ENCODE measurements at places on chromosomes 2 and 18. TPM values are rescaled to one million over a fixed set of nuclear protein-coding genes. Genes with fewer than 3 reads are reported as not detected.

- no peak for DNase-seq
Observed at GRCh38 chr2:176830362-176830761, 382.2 kb upstream of the HNRNPA3 start.

SERPINB13 gene
- polyA plus RNA-seq = not detected

- DNase-seq = no peak
Observed at GRCh38 chr2:114762986-114763385, 320.5 kb downstream of the DPP10 start.

DNA sequence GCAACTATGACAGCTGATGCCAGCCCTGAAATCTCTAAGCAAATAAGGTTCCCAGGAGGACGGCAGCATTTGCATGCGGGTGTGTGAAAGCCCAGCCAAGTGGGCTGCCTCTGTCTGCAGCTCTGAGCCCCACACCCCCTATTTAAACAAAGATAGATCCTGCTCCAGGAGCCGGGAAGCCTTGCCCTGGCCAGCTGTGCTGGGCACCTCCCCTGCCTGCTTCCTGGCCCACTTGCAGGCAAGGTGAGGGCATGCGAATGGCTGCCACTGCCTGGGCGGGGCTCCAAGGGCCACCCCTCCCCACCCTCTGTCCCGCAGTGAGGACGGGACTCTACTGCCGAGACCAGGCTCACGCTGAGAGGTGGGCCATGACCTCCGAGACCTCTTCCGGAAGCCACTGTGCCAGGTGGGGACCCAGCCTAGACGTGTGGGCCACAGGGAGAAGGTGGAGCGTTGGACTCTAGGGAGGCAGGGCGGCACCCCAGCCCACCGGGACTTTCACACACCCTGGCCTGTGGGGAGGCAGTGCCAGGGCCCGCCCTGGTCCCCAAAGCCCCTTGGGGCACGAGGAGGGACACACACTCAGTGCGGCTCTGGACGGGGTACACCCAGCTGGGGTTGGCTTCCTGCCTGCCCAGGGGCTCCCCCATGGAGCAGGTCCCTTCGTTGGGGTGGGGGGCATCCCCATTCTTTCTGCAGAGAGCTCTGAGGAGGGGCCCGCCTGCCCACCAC, at the start of gene ANO7:
Gene ANO7 (plus strand): TSS at position 317 of the 732 bp plus-strand sequence. CDS start 1,387 bp downstream, outside the sequence.
- DNase-seq = no peak

TXNDC2 gene
- polyA plus RNA-seq = not detected

- no peak for DNase-seq
Observed at GRCh38 chr18:35661483-35662146, 80.1 kb downstream of the GALNT1 start.

DNA sequence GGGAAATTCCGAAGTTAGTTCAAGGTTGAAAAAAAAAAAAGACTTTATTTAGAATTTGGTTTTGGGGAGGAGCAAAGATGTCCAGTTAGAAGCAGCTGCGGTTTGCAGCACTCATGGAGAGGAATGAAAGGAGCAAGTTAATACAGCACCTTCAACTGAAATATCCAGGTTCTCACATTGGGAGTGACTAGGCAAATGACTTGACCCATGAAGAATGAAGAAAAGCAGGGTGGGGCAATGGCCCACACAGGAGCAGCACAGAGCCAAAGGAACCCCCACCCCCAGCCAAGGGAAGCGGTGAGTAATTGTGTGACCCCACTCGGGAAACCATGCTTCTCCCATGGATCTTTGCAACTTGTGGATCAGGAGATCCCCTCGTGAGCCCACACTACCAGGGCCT, 32.8 kb downstream of the ZNF892 start:
- no peak for DNase-seq

DNA sequence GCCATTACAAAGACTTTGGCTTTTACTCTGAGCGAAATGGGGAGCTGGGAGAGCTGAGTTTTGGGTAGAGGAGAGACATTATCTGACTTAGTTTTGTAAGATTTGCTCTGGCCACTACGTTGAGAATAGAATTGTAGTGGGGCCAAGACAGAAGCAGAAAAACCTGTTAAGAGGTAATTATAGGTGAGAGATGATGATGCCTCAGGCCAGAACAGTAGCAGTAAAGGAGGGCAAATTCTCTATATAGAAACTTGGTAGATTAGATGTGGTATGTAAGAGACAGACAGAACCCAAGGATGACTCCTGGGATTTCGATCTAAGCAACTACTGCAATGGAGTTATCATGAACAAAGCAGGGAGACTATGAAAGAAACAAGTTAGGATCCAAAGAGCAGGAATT, 17.4 kb upstream of the CREB1 start:
- DNase-seq = no peak

GRCh38 chr2:130303169-130303568, 39.5 kb upstream of the IMP4 start:
- no peak for DNase-seq

GRCh38 chr18:50199921-50200320, 5.0 kb upstream of the MYO5B start:
- no peak for DNase-seq

NCL gene
- 593 TPM for polyA plus RNA-seq

DNA sequence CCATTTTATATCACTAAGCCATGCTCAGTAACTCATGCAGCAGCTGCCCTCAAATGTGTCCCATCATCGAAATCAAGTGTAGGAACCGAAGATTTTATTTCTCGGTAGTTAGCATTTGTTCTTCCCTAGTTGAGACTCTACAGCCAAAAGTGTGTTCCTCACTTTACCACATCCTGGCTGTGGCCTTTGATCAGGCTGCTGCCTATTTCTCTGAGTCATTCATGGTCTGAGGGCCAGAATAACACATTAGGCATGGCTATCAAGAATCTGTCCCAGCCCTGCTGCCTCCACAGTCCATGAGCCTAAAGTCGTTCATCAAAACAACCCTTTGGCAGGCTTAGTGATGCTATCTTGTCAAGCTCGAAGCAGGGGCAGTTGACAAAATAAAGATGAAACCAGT, 300.1 kb downstream of the TDRD15 start:
- DNase-seq = no peak

- peak; percentile 26 for DNase-seq
Observed at GRCh38 chr2:7649461-7650228, 732.4 kb downstream of the RNF144A start.

- no peak for DNase-seq
Observed at GRCh38 chr18:77366067-77366719, 116.5 kb downstream of the GALR1 start.

- DNase-seq = no peak
Observed at GRCh38 chr18:24177499-24178133, 38.8 kb downstream of the CABYR start.

DNA sequence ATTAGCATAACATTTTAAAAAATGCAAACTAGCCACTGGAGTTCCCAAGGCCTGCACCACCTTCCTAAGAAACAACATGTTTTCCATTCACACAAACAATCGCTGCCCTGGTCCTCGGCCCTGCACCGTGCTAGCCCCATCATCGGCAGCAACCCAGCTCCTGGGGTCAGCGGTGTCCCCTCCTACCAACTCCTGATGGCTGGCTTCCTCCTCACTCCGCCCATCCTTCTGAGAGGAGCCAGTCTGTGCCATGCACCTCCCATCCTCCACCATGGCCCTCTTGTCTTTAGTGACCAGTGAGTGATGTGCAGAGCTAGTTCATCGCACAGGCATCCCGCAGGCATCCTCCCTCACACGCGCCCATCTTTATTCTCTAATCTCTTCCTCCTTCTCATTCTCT, 81.9 kb downstream of the LONRF2 start:
- no peak for DNase-seq

GRCh38 chr2:163119966-163120365, 281.4 kb upstream of the KCNH7 start:
- DNase-seq = no peak

CHMP3 gene
- polyA plus RNA-seq = 78.5 TPM

MATN3 gene
- polyA plus RNA-seq = not detected

- no peak for DNase-seq
Observed at GRCh38 chr2:71347517-71347916, 15.9 kb downstream of the ZNF638 start.

DNA sequence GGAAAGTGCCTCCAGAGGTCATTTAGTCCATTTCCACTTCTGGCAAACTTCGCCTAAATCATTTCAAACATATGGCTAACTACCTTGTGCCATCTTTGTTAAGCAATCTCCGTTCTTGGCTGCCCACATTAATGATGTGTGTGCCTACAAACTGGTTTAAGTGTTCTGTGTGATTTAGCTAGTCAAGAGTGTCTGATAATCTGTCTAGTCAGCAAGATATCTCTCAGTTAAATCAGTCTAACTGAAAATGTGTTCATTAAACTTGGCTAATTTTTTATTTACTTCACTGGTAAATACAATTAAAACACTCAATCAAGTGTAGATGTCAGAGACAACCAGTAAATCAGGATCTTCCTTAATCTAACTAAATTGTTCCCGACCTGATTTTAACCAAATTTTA, 352.4 kb downstream of the ERBB4 start:
- DNase-seq = no peak

GRCh38 chr18:13835202-13835601, 11.3 kb downstream of the MC5R start:
- DNase-seq = no peak

IL36RN gene
- not detected for polyA plus RNA-seq

GRCh38 chr2:230865766-230866755, 1.3 kb downstream of the ITM2C start:
- no peak for DNase-seq

- DNase-seq = no peak
Observed at GRCh38 chr2:38113981-38114708, 38.2 kb upstream of the CYP1B1 start.

ANKRD53 gene
- not detected for polyA plus RNA-seq

- DNase-seq = no peak
Observed at GRCh38 chr2:85930129-85931124, 41.6 kb upstream of the ST3GAL5 start.

DNA sequence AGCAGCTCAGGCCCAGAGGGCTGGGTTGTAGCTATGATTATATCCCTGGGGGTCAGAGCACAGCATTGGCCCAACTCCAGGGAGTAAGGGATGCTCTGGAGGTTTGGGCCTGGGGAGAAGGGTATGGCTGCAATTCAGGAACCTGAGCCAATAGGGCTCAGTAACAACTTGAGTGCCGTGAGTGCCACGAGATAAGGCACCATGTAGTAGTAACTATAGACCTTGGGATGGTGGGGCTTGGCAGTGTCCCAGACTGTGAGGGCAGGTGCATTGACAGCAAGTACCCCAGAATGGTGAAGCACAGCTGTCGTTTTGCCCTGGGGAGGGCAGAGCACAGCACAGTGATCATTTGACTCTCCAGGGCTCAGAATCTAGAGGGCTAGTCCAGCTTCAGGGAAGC, 45.1 kb upstream of the ZNF396 start:
- no peak for DNase-seq

GRCh38 chr2:59578349-59578748, 975.1 kb downstream of the BCL11A start:
- DNase-seq = no peak

- DNase-seq = no peak
Observed at GRCh38 chr2:109369671-109370191, 240.7 kb downstream of the SH3RF3 start.

DSEL gene
- polyA plus RNA-seq = 0.61 TPM

GRCh38 chr2:55114082-55114481, 63.8 kb upstream of the RTN4 start:
- no peak for DNase-seq

SLC9A4 gene
- not detected for polyA plus RNA-seq

OR6B2 gene
- polyA plus RNA-seq = not detected

FBXO41 gene
- not detected for polyA plus RNA-seq

DNA sequence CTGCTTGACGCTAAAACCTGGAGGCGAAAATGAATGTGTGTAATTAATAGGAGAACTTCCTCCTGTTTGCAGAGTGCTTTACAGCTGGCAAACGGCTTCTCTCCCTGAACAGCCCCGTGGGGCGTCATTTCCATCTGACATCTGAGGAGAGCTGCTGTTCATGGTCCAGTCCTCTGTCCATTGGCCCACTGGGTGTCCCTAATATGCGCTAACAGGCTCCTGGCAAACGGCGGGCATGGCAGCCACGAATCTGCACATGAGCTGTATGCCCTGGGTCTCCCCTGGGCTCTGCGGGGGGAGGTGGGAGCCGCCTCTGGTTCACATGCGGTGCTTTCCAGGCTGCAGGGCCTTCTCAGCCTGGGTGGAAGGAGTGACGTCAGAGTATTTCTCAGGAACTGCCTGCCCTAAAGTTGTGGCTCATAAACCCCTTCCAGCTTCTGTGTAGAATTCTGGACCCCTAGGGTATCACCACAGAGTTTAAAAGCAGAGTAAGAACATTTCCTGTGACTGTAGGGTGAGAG, 73.2 kb downstream of the LRRFIP1 start:
- peak; percentile 60 for DNase-seq

GRCh38 chr18:11368020-11368419, 218.7 kb upstream of the PIEZO2 start:
- no peak for DNase-seq

- DNase-seq = no peak
Observed at GRCh38 chr2:48274040-48274439, 255.9 kb upstream of the STON1 start.

- DNase-seq = no peak
Observed at GRCh38 chr2:31729065-31729439, 148.3 kb upstream of the SRD5A2 start.

DNA sequence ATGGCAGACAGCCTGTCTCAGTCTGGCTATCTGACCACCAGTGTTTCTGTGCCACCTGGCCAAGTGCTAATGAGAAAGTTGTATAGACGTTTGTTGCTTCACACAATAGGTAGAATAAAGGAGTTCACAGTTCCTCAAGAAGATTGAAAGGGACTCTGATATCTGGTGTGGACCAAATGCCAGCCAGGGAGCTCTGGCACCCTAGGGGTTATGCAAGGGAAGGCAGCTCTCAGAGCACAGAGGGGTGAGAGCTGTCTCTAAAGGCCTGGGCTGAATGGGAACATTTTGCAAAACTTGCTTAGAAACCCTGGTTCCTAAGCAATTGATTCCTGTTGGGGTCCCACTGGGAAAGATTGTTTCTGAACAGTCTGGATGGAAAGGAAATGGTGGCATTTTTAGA, 553.8 kb downstream of the EPHA4 start:
- no peak for DNase-seq

GRCh38 chr2:102592601-102593000, 26.8 kb upstream of the SLC9A2 start:
- DNase-seq = no peak

RGPD8 gene
- polyA plus RNA-seq = 1.9 TPM
